Activated CD8-positive, alpha-beta memory T cell treated with anti-CD3 and anti-CD28 coated beads for 1 hour (primary cell): ENCODE measurements at places on chromosomes 12 and 14.

DNA sequence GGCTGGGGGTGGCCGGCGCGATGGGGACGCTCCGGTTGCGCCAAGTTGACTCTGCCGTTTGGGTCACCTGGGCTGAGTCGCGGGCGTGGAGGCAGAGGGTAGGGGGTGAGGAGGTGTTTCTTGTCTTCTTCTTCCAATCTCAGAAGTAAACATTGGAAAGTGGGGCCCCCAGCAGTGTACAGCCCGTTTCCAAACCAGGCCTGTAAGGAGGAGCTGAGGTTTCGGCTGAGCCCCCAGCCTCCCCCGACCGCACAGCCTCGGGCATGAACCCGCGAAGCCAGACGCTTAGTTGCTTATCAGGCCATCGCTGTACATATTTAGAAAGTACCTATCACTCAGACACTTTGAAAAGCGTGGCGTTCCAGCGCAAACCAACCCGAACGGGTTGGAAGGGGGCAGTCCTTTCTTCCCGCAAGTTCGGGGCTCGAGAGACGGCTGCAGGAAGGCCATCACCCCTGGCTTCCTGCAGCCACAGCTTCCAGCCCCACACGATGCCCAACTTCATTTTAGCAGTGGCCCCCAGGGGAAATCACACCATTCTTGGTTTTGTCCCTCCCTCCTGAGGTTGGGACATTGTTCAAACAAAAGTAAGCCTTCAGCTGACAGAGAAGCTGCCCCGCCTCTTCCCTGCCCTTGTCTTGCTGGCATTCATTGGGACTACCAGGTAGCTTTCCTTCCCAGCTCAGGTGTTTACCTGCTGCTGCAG, 164.1 kb downstream of the ZFP36L1 start:
- DNase-seq, result no peak

GRCh38 chr14:104335176-104335575, 196.8 kb downstream of the KIF26A start:
- no peak for DNase-seq

DNA sequence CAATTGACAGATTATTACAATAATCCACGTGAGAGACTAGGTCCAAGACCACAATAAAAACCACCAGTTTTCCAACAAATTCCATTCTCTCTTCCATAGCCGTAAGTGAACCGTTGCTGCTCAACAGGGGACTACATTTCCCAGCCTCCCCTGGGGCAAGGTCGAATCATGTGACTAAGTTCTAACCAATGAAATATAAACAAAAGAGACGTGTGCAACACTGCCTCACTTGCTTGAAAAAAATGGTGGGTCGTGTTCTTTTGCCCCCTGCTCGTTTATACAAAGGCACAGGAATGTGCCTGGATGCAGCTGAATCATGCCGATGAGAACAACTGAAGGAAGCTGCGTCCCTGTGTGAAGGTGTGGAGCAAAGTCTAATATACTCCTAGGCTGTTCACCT, 51.1 kb downstream of the HSPB8 start:
- no peak for DNase-seq

DNA sequence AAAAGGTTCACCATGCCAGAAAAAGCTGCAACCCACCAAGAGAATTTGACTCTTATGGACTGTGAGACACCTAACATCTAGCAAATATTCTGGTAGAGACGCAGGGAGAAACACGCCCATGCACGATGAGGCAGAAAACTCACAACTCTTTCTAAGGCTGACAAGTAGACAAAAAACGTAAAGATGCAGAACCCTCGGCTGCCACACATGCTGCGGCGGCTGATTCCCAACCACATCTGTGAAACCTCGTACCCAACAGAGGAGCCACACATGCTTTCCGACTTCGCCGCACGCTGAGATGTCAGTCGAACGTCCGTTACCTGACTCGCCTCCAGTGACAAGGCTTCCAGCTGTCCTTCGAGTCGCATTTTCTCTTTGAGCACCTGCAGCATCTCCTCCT, 21.8 kb downstream of the GOLGA3 start:
- no peak for DNase-seq

GRCh38 chr12:25929142-25929541, 29.3 kb upstream of the RASSF8 start:
- no peak for DNase-seq

- no peak for DNase-seq
These were observed 177.9 kb upstream of the KITLG start for GRCh38 chr12:88758176-88758575.

DNA sequence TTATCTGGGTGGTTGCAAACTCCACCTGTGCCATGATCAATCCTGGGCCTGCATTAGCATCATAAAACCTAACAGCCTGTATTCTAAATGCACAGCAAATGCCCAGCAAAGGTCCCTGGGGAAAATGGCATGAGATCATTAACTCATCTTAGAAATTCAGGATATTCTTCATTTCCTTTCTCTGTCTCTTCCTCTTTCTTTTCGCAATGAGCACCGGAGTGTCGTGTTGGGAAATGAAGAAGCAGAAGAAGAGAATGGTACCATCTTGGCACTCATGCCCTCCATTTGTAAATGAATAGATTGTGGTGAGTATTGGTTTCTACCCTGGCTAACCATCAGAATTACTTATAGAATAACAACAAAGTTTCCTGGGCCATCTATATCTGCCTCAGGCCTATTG, 193.6 kb downstream of the GALC start:
- no peak for DNase-seq
